T-cell (primary cell): ENCODE measurements at places on chromosomes 3 and 15.

GRCh38 chr3:102225407-102226132 is 209.2 kb upstream of the ZPLD1 start:
- DNase-seq: no peak

- DNase-seq: no peak
Observed at GRCh38 chr15:70698836-70699390, 64.4 kb downstream of the UACA start.

- no peak for DNase-seq
Observed at GRCh38 chr15:60798821-60799220, 319.9 kb upstream of the ICE2 start.

GRCh38 chr3:172746475-172746874 is 4.1 kb upstream of the ECT2 start:
- no peak for DNase-seq

DNA sequence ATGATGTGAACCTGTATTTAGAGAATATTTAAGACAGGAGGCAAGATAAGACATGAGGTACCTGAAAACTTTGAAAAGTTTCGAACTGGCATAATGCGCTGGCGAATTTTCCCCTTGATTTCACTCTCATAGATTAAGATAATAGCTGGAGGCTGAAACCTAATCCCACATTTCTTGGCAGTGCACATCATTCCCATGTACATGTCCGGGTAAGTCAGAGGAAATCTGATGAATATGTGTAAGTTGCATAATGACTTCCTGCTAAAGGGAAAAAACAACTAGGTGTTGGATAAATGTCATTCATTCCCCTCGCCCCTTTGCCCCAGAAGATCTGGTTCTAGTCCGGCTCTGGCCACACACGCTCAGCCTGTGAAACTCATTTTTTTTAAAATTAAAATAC is 3.6 kb downstream of the CEP19 start:
- no peak for DNase-seq

GRCh38 chr3:102141928-102142239 is 292.6 kb downstream of the NFKBIZ start:
- no peak for DNase-seq

- no peak for DNase-seq
Observed at GRCh38 chr3:30437171-30437601, 169.2 kb upstream of the TGFBR2 start.

DNA sequence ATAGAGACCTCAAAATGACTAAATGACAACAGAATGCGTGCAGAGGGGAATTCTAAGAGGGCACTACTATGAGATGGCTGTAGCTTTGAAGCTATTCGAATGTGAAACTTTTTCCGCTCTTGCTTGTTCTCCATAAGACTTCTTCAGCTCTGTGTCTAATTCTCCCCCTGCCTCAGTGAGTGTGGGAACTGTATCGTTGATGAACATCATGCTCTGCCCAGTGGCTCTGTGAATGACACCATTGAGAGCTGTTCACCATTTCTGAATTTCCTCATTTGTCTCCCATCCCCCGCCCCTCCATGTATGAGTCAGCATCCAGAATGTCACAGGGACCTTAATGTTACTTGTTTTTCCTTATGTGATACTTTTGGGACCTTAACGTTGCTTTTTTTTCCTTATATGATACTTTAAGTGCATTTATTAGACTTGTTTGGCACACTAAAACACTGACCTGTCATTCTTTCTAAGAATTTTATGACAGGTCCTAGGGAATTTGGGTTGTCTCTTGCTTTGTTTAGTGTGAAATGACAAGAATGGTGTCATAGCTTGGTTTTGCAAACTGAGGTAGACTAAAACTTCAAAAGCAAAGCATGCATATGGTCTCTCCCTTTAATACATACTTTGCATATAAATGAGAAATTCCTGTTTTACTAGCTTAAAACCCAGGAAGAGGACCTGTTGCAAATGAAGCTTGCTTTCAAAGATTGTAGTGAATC is 99.6 kb downstream of the FNDC3B start:
- no peak for DNase-seq

DNA sequence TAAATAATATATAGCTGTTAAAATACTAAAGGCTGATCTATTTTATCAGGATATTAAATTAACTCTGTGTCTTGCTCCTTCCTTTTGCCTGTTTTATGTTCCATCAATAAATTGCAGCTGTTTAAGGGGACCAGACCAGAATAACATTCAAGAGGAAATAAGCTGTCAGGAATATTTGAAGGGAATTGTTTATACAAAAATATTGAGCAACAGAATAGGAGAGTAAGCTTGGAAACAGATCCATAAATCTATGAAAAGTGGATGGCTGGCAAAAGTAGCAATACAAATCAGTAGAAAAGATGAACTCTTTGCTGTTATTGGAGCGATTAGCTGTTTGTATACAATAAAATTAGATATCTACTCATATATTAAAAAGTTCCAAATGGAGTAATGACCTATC is 36.2 kb upstream of the PLSCR2 start:
- DNase-seq: no peak

DNA sequence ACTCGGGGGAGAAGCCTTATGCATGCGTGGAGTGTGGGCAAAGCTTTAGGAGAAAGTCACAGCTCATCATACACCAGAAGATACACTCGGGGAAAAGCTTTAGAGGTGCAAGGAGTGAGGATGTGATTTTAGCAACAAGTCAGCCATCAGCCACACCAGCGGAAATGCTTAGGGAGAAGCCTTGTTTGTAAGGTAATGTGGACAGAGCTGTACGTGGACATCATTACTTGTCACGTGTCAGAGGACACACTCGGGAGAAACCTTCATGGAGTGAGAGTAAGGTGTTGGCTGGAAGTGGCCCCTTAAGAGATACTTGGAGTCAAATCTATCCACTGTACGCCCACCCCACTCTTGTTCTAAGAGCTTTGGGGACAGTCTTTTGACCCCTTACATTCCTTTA is 28.7 kb downstream of the ZNF589 start:
- DNase-seq: no peak

DNA sequence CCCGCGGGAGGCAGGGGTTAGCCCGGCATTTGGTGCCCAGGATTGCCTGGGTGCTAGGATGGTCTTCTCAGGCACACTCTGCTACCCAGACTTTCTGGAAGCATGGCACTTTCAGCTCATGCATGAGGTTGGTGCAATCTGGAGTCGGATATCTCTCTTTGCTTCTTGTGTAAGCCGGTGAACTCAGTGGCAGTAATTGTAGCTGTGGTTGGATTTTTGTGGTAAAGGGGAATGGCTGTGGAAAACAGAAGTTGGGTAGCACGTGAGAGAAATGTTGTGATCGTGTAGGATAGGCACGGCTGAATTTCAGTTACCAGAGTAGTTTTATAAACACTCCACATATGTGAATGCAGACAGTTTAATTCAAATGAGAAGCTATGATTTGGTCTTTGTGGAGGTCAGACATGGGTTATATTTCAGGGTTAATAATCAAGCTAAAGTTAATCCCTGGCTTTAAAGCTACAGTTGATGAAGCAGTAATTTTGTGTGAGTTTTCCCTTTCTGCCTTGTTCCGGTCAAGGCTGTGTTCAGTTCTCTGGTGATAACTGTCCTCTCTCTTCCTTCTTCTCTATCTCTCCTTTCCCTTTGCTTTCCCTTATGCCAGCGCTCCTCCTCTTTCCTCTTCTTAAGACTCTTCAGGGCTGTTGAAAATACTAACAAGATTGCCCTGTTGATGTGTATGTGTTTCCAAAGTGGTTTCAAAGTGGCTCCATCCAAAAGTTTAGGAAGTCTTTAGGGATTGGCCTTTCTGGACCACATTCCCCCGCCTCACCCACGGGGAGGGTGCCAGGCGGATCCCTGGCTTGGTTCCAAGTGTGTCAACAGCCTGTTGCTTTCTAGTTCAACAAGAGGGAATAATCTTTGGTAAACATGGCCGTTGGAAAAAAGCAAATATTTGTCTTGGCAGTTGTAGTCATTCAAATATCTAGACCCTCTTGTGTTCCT is 404.6 kb upstream of the C2CD4B start:
- DNase-seq: no peak

GRCh38 chr3:37241880-37242279 is 67.5 kb upstream of the LRRFIP2 start:
- DNase-seq: no peak

DNA sequence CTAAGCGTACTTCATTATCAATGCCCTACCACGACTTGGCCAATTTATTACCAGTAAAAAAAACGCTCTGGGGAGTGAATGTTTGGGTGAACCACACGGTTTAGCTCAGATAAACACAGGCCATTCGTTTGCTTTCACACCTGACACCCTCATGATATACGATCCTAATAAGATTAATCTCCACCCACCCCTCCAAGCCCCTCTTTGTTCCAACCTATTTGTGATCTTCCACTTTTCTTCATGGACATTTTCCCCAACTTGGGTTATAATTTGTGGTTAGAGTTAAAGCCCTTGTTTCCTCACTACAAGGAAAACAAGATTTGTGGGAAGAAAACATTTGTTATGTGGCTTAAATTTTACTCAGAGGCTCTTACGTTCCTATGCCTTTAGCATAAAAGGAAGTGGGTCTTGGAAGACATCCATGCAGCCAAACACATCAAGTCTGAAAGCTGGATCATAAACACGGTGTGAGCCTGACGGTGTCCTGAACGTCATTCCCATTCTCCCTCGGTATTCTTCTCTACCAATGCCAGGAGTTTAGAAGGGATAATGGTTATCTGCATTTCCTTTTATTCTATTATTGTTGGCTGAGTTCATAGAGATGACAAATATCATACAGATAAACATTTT is 518.9 kb downstream of the NR2F2 start:
- DNase-seq: no peak

DNA sequence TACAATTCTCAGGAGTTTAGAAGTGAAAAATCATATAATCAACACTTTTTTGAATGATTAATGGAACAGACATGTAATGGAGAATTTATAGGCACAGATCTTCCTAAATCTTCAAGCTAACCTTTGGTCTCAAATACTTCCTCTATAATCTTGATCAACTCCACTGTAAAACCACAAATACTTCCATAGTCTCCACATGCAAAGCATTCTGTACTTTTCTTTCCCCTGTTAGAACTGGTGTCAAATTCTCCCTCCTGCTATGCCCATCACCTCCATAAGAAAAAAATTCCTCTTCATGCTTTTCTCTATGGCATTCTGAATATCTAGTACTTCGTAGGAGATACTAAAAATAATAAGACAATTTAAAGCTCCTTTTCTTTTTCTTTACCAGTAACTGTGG is 214.3 kb downstream of the ADAMTS9 start:
- no peak for DNase-seq

GRCh38 chr15:35121611-35122359 is 36.7 kb upstream of the NANOGP8 start:
- no peak for DNase-seq

DNA sequence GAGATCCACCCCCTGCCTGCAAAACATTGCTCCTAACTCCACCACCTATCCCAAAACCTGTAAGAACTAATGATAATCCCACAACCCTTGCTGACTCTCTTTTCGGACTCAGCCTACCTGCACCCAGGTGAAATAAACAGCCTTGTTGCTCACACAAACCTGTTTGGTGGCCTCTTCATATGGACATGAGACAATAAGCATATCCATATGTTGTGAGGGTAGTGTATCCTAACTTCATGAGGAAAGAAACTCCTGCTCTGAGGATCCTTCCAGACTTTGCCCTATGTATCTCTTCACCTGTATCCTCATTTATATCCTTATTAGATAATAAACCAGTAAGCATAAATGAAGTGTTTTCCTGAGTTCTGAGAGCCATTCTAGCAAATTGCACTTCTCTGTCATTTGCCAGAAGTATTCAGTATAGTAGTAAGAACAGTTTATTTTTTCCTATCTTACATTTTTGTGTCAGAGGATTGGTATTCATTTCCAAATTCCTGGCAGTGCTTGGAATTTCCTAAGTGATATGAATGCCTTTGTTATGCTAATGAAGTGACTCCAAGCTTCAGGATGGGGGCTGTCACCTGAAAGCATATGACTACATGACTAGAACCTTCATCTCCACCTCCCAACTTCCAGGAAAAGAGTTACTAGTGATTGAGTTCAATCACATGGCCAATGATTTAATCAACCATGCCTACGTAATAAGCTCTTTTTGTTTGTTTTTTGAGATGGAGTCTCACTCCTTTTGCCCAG is 30.2 kb downstream of the TTBK2 start:
- no peak for DNase-seq

- peak; percentile 85 for DNase-seq
Observed at GRCh38 chr15:63600616-63601025, 3.4 kb downstream of the FBXL22 start.

GRCh38 chr3:27049792-27050191 is 319.4 kb downstream of the NEK10 start:
- DNase-seq: no peak
